ENCODE measurements at places on chromosomes 3 and 15. TPM values are rescaled to one million over a fixed set of nuclear protein-coding genes. Genes with fewer than 3 reads are reported as not detected.

SAMD7 gene
- total RNA-seq = not detected

- H3K36me3 ChIP-seq = no peaks in the 10 kb centered on the region
- H3K27ac ChIP-seq = no peak overlapping the region
- no peak overlapping the region for H3K4me3 ChIP-seq
- H3K27me3 ChIP-seq = peaks cover 6% of the 10 kb centered on the region
Measured at GRCh38 chr3:147372525-147373027, 33.8 kb downstream of the ZIC4 start.

GRCh38 chr15:64624242-64624641 lies 151.1 kb downstream of the RBPMS2 start:
- DNase-seq = no peak
- no peaks in the 10 kb centered on the region for H3K27me3 ChIP-seq
- no peak overlapping the region for H3K4me3 ChIP-seq
- no peak overlapping the region for H3K27ac ChIP-seq

DNA sequence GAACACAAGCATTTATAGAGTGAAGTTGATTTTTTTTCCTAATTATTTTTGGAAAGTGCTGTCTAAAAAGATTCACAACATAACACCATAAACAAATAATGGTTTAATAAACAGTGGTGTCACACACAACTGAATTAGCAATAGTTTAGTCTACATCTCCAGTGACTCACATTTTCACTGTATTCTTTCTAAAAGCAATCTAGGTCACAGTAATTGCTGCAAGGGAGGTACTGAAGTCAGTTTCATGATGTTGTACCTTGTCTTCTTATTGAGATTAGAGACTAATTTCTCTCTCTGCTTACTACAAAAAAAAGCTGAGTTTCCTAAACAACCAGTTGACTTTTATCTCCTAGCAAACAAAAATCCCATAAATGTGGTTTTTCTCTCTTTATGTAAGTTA lies 29.6 kb downstream of the PLSCR4 start:
- H3K4me3 ChIP-seq = no peak overlapping the region
- H3K4me1 ChIP-seq = peaks cover 5% of the 10 kb centered on the region
- no peaks in the 10 kb centered on the region for H3K36me3 ChIP-seq

GRCh38 chr3:67897351-67898336 lies 243.2 kb upstream of the SUCLG2 start:
- no peak overlapping the region for H3K27ac ChIP-seq
- H3K4me3 ChIP-seq = no peak overlapping the region
- H3K36me3 ChIP-seq = no peaks in the 10 kb centered on the region
- no peaks in the 10 kb centered on the region for H3K4me1 ChIP-seq
- no peaks in the 10 kb centered on the region for H3K27me3 ChIP-seq

- H3K4me1 ChIP-seq = no peaks in the 10 kb centered on the region
- DNase-seq = no peak
- no peaks in the 10 kb centered on the region for H3K36me3 ChIP-seq
- no peak overlapping the region for H3K27ac ChIP-seq
Measured at GRCh38 chr3:5899014-5899761, 711.7 kb downstream of the EDEM1 start.

DNA sequence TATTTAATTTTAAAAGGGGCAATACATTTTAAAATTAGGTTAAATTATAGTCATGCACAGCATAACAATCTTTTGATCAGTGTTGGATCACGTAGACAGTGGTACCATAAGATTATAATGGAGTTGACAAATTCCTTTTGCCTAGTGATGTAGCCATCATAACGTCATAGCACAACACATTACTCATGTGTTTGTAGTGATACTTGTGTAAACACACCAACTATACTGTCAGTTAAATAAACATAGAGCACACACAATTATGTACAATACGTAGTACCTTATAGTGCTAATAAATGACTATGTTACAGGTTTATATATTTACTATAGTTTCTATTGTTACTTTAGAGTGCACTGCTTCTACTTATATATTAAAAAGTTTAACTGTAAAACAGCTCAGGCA lies 31.2 kb downstream of the FOXB1 start:
- no peak overlapping the region for H3K4me3 ChIP-seq
- peaks cover 45% of the 10 kb centered on the region for H3K27me3 ChIP-seq
- no peaks in the 10 kb centered on the region for H3K36me3 ChIP-seq
- no peaks in the 10 kb centered on the region for H3K4me1 ChIP-seq
- no peak overlapping the region for H3K27ac ChIP-seq

DNA sequence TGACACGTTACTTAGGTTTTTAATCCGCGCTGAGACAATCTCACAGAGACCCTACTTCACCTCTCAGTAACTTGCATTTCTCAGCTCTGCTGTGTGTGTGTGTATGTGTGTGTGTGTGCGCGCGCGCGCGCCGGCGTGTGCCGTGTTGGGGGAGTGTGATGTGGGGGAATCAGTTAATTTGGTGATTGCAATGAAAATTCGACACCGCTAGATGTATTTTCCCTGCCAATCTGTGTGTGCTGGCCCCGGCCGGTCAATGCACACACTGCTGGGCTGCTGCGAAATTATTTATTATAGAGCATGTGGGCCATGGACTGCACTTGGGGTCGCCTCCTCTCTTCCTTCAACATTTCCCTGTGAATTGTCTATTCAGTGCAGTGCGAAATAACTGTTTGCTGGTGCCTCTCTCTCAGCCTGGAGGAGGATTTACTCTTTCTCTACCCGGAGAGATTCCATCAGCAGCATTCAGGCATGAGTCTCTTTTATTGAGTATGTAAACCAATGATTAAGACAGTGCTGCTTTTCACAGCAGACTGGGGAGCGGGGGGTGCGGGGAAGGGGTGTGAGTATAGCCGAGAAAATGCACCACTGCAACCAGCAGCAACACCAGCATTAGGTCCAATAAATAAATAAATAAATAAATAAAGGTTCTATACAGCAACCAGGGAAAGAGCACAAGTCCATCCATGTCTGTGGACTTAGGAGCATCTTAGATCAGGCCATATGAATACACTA lies 2.9 kb downstream of the CADM2 start:
- DNase-seq = no peak
- no peaks in the 10 kb centered on the region for H3K4me1 ChIP-seq
- no peak overlapping the region for H3K27ac ChIP-seq

GRCh38 chr15:83200162-83200561 lies 7.5 kb downstream of the HDGFL3 start:
- no peaks in the 10 kb centered on the region for H3K27me3 ChIP-seq
- no peak for DNase-seq
- H3K27ac ChIP-seq = no peak overlapping the region
- H3K4me3 ChIP-seq = no peak overlapping the region

GRCh38 chr3:34159613-34160420 lies 361.4 kb downstream of the PDCD6IP start:
- H3K27ac ChIP-seq = no peak overlapping the region
- H3K4me1 ChIP-seq = no peaks in the 10 kb centered on the region
- no peak overlapping the region for H3K4me3 ChIP-seq
- no peak for DNase-seq
- H3K27me3 ChIP-seq = peaks cover 2% of the 10 kb centered on the region

DNA sequence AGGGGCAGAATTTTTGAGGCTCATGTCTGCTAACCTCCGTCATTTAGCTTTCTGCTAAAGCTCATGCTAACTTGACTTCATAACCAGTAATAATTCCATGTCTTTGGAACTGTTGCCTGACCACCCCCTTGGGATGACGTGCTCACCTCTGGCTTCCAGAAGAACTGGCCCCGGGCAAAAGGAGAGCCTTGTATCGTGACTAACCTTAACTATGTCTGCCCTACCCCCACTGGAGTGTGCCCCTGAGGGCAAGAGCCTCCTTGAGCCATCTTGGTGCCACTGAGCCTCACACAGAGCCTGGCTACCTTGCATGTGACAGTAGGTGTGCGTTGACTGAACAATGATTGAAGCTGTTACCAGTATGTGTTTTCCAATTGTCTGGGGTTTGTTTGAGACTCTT lies 4.7 kb downstream of the LRRK1 start:
- H3K27ac ChIP-seq = no peak overlapping the region
- H3K36me3 ChIP-seq = peaks cover 20% of the 10 kb centered on the region
- DNase-seq = no peak
- H3K4me1 ChIP-seq = peaks cover under 1% of the 10 kb centered on the region

Data from HCT116 (cell line).